ENCODE measurements at places on chromosomes 13 and 19.

DNA sequence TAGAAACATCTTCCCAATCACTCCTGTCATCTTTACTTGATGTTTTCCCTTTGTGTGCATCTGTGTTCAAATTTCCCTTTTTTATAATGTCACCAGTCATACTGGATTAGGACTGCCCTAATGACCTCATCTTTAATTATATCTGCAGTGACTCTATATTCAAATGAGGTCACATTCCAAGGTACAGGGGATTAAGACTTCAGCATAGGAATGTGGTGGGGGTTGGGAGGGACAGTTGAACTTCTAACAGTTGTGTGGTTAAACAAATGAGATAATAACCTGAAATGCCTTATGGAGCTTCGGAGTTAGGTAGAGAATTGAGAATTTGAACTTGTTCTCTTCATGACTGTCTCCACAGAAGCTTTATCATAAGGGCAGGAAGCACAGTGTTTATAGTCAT is 23.0 kb downstream of the PAN3 start:
- peak; percentile 74 for DNase-seq

DNA sequence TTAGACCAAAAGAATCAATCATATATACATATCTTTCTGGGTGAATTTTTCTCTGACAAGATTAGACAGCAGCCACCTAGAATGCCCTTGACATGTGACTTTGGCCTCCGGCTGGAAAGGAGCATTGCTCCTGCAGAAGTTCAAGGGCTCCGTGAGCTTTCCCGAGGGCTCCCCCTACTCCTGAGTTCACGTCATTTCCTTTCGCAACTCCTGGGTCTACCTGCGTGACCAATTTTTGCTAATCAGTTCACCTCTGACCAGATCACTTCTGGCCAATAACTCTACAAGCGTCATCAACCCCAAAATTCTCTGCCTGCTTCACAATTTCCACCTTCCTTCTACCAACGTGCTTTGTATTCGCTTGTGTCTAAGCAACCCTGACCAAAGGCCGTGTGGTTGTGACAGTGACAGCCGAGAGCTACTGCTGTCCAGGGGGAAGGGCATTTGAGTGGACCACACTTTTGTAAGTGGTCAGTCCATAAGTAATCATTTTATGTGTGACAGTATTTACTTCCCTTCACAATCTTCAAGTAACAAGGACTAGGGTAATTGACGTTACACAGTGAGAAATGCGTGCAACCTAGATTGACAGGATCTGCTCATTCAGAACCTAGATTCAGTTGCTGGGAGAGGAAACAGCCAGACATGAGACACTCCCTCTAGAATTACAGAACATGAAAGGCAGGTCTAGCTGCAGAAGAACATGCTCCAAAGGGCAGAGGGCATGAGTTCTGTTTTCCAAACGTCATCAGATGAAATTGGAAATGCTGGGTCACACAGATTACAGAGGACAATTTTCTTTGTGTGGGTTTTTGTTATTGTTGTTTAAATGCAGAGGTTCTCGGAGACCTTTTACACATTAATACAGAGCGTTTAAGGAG is 145.9 kb upstream of the SPACA7 start:
- DNase-seq: no peak

GRCh38 chr19:44212866-44213346 is 574 bp downstream of the ZNF227 start:
- peak; percentile 29 for DNase-seq

DNA sequence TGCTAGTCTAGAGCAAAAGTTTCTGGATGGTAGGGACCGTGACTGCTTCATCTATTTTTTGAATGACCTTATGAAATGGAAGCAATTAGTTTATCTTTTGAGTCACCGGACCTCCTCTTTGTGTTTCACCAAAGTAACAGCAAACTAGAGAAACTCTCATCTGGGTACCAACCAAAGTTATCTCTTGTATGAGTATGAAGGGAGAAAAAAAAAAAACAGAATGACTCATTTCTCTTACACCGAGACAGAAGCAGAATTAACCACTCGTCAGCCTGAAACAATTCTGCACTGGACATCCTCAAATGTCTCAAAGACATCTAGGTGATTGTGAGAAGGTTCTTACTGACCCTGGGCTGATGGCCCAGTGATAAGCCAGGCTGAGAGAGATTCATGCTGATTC is 18.3 kb downstream of the ZNF100 start:
- no peak for DNase-seq

- DNase-seq: no peak
Measured at GRCh38 chr19:55831846-55832245, at the start of gene NLRP11. TSS of gene NLRP11 (minus strand) at chr19:55831999. CDS start at chr19:55818174, 13,825 bp downstream.

DNA sequence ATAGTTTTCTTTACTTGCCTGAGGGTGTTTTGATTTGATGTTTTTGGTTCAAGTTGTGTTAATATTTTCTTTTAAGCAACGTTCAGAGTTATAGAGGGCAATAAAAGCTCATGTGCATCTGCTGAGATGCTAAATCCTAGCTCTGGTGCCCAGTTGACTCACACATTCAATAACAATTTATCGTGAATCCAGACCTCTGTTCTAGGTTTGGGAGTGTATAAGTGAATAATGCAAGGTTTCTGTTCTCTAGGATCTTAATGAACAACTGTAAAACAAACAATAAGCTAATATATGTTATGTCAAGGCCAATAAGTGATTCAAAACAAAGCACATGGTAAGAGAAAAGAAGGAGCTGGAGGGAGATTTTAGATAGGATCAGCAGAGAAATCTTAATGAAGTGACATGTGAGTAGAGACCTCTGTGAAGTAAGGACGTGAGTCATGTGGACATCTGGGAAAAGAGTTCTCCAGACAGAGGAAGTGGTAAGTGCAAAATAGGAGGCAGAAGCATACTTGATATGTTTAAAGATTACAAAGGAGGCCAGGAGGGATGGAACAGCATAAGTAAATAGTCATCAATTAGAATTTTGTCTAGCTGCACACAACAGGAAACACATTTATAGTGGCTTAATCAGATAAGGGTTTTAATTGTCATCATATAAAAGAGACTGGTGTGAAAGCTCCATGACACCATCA is 278.5 kb upstream of the HTR2A start:
- DNase-seq: peak; percentile 92

DNA sequence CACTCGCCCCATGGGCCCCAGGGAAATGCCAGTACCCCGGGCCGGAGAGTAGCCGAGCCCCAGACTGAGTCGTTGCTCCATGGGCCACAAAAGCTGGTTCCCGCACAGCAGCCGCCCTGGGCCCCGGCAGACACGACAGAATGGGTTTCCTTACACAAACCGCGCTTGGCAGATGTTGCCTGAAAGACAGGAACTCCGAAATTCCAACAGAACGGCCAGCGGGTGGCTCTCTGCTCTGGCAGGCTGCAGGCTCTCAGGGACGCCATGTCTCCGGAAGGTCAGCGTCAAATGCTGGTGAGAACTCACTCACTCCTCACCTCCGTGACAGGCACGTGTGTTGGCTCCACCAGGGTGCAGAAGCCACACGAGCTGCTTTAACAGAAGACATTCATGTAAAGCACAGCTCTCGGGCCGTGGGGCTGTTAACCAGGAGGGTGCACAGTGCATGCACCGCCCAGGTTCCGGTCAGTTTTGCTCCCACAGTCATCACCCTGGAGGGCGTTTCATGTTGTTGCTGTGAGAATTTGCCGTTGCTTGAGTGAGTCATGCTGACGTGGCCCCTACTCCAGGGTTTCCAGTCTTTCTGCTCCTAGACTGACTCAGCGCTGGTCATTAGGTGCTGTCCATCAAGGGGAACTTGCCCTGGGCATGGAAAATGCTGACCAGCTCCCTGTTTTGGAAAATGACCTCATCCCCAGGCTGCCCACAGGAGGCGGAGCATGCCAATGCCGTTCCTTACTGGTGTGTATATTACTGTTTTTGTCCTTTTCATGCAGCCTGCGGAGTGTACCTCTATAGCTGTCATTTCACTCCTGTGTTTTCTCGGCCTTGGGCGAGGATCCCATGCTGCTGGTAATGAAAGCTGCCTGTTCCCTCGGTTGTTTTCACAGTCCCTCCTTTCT is 44.8 kb downstream of the ANKRD10 start:
- DNase-seq: peak; percentile 96

DNA sequence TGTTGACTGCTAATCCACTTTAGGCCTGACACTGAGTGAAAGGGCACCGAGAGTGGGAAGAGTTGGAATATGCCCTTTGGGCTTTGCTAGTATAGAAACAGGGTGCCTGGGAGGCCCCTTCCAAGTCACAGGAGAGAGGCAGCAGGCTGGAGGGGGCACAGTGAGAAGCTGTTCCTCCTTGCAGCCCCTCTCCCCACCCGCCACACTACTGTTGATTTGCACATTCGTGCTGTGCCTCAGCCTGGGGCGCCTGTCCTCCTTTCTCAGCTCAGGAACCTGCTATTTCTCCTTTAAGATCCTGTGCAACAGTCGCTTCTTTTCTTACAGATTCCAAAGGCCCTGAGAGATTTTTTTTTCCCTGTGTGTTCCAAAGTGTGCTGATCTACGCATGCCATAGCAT is 2.8 kb upstream of the B3GLCT start:
- DNase-seq: no peak

DNA sequence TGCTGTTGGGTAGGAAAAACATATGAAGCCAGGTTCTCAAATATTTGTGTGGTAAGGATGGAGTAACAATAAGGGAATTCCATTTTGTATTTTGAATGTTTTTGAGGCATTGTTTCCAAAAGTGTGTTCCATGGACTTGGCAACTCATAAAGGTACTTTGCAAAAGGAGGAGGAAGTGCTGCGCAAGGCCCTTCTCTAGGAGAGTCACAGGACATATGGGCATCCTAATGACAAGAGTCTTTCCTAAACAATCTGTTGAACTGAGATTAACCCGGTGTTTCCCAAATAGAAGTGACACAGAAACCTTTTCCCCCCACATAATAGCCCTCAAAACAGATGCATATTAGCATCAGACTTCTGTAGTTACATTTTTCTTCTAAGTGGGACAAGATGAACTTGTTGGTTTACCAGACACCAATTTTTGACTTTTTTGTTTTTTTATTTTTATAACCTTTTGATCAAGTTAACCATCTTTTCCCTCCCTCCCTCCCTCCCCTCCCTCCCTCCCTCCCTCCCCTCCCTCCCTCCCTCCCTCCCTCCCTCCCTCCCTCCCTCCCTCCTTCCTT is 209.3 kb downstream of the PCCA start:
- no peak for DNase-seq

GRCh38 chr13:79780240-79780639 is 299.3 kb downstream of the NDFIP2 start:
- no peak for DNase-seq

GRCh38 chr19:2982983-2983350 is 5.6 kb downstream of the TLE6 start:
- peak; percentile 95 for DNase-seq

- no peak for DNase-seq
Measured at GRCh38 chr19:36172852-36173251, 20.6 kb upstream of the COX7A1 start.

GRCh38 chr19:53945441-53945840 is 17.3 kb upstream of the CACNG8 start:
- no peak for DNase-seq

- DNase-seq: no peak
Measured at GRCh38 chr19:4693078-4693350, 22.9 kb upstream of the MYDGF start.

GRCh38 chr19:55169136-55169535 is 2.7 kb upstream of the DNAAF3 start:
- no peak for DNase-seq

DNA sequence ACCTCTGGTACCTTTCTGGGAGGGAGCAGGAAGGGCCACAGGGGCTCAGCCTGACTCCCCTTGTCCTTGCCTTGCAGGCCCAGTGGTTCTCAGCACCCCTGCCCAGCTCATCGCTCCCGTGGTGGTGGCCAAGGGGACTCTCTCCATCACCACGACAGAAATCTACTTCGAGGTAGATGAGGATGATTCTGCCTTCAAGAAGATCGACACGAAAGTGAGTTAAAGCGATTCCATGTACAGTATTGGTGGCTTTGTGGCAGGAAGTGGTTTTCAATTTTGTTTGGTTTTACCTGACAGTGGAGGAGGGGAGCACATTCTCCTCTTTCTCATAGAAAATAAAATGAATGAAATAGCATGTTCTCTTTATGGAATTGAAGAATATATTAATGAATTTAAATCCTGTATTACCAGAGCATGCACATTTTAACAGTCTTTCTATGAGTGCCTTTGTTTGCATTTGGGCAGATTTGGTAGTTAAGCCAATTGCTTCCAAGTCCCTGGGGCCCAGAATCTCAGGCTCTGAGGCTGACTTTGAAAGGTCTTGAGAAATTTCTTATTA is 4.1 kb downstream of the MAB21L1 start:
- no peak for DNase-seq

DNA sequence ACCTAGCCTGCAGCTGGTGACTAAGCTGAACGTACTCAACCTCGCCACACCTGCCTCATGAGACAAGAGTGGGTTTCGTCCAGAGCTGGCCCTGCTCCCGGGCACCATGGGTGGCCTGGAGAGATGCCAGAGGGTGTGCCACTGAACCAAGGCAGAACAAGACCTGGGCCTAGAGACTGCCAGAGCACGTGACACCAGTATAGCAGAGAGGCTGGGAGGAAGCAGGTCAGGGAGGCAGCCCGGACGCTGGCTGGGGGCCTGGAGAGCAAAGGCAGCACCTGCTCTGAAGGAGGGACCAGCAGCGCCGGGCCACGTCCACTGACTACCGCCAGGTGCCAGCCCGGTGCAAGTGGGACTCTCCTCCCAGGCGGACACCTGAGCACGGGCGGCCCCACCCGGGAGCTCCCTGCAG is 7.3 kb upstream of the C13orf46 start:
- DNase-seq: no peak

Data from fibroblast of skin of right quadriceps (primary cell).